NCI-H446 (cell line): ENCODE measurements at places on chromosomes 12 and 14.

- no peak for DNase-seq
Measured at GRCh38 chr12:16021676-16022075, 110.5 kb downstream of the DERA start.

DNA sequence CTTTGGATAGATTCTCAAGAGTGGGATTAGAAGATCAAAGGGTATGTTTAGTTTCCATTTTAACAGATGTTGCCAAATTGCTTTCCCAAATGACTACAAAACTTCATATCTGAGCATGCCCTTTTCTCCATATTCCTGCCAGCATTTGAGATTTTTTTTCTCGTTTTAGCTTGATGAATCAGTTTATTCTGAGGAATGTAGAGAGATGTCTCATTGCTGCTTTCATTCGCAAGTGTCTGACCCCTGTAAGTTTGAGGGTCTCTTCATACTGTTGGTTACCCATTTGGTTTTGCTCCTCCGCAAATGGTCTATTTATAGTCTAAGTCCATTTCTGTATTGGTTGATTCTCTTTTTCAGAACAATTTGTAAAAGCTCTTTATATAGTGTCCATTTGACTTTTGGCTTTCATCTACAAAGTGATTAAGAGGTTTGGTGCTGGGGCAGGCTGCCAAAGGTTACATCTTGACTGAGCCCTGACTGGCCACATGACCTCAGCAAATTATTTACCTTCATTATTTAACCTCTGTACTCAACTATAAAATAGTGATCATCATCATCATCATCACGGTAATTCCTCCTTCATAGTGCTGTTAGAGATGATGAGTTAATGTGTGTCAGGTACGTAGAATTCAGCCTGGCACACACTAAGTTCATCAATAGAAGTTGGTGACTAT is 33.6 kb downstream of the HCAR2 start:
- DNase-seq, result no peak

GRCh38 chr12:110347767-110348166 is 55.7 kb downstream of the ANAPC7 start:
- DNase-seq, result no peak

- no peak for DNase-seq
Measured at GRCh38 chr12:108004319-108004718, 124.8 kb upstream of the WSCD2 start.

DNA sequence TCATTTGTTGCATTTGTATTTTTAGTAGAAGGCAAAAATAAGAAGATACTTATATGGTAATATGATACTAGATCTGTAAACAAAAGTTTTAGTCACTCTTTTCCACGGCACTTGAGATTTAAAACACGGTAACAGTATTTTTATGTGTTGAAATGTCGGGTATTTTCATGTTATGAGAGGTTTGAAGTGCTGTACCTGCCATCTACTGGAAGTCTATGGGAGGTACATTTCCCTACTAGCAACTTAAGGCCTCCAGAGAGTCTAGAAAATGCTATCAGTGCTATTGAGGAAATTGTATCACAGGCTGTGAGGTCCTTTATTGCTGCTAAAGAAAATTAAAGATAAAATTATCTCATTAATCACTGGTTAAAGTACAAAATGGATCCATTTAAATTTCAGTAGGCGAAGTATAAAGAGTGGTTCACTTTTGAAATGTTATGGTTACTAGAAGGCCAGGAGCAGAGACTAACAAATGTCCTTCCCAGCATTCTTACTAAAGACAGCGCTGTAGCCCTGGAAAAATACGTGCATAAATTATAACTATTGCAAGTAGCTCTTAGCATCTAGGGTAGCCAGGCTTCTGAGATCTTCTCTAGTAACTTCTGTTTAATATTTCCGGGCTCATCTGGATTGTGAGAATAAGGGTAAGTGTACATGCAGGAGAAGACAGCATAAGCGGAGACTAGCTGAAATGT is 77.6 kb upstream of the PRKD1 start:
- peak; percentile 77 for DNase-seq

DNA sequence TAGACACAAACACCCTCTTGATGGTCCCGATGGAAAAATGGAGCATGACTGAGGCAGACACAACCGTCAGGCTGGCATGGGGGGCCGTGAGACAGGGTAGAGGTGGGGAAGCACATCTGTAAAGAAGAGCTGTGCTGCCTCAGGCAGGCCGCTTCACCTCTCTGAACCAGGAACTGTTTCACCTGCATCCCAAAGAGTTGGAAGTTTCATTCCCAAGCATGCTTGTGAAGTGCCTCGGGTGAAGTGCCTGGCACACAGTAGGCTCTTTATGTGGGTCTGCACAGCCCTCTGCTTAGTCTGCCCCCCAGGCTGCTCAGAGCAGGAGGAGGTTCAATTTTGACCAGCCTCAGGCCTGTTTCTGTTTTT is 685 bp upstream of the SERPINA1 start:
- DNase-seq, result no peak

GRCh38 chr12:108983227-108983626 is 37.6 kb downstream of the SVOP start:
- no peak for DNase-seq

DNA sequence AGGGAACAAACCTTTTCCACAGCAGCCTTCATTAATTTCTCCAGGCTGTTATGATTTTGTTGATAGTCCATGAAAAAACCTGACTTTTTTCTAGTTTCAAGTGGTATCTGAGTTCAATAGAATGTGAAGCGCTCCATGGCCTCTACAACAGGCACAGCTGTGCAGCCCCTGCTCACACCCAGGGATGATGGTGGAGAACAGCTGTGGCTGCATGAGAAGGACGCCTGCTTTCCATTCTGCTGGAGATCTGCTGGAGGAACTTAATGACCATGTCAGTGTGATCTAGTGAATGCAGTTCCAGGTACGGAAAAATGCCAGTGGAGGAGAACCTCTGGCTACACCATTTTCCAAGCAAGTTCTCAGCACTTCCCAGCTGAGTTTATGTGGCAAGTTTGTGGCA is 80.6 kb downstream of the PIWIL1 start:
- no peak for DNase-seq

DNA sequence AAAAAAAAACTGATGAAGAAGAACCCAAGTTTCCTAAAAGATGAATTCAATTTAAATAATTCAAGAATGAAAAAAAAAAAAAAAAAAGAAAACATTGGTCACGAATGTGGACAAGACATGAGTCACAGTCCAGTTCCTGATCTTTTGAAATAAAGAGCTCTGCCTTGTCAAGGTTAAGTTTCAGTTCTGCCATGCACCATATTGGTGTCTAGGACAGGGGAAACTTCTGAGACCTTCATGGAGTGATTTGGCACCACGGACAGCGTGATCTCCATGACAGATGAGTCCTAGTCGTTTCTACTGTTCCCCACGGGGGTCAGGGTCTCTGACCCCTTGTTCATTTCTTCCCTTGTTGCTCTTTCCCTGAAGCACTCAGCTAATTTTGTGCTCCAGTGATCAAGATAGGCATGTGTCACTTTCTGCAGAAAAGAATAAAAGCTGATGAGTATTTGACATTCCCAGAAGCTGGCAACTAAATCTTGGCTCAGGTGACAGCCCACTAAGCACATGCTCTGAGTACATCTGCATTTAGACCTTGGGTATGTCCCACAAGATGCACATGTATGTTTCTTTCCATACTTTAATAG is 1159.7 kb downstream of the BCL11B start:
- DNase-seq, result no peak

DNA sequence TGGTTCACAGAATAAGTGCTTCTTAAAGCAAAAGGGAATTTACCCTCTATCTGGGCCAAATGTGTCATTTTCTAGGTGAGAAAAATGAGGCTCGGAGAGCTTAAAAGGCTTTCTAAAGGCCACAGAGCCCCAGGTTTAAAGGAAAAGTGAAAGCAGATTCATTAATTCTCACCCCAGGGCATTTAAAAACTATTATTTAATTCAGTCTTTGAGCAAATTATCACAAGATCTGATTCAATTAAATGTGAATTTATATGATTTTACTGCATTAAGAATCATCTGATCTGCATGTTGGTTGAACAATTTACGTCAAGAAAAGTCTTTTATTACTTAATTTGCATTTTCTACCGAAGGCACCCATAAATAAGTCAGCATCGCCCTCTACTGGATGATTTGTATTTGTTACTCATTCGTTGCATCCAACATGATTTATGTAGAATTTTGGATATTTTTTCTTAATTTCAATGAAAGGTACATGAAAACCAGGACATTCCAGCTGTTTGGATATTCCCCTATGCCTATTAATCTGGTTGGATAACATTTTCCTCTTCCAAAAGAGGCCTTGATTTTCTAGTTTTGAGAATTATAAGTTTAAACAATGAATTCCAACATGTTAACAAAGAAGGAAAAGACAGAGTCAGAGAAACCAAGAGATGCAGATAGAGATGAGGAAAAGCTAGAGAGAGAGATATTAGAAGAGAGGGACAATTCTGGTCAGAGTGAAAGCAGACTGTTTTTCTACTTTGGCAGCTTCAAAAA is 19.1 kb upstream of the DHRS7 start:
- peak; percentile 66 for DNase-seq

DNA sequence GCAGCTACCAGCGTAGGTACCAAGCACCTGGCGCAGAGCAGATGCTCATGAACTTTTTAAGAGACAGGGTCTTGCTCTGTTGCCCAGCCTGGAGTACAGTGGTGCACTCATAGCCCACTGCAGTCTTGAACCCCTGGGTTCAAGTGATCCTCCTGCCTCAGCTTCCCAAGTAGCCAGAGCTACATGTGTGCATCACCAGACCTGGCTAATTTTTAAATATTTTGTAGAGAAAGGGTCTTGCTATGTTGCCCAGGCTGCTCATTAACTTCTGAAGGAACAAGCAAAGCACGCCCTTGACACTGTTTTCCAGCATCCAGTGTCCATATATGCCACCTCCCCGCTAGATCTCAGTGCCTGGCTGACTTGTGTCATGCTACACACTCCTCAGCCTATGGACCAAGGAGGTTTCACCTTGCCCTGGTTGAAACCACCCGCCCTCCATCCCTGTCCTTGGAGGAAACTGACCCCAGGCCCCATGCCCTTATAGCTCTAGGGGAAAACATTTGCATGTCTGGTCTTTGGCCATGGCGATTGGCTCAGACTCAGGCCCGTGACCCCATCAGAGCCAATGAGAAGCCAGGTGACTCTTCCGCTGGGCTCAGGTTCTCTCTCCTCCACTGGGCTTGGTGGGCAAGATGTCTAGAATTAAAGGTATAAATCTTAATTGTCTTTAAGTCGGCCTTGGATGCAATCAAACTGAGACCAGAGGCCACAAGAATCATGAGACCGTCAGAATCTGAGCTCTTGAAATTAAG is 26.3 kb downstream of the TESC start:
- no peak for DNase-seq

DNA sequence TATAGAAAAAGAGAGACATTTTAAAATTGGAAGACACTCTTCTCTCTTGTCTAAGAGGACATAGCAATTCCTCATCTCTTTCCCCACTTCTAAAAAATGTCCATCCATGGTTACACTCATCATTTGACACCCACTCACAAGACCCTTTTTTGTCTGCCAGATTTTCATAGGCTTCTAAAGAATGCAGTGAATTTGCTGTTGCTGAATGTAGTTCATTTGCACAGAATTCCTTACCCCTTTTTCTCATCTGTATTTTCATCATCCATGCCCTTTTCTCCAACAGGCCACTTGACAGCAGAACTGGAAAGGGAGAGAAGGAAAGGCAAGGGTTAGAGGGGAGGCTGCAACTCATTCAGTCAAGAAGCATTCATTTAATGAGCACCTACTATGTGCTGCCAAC is 128.0 kb downstream of the NUAK1 start:
- DNase-seq, result no peak

DNA sequence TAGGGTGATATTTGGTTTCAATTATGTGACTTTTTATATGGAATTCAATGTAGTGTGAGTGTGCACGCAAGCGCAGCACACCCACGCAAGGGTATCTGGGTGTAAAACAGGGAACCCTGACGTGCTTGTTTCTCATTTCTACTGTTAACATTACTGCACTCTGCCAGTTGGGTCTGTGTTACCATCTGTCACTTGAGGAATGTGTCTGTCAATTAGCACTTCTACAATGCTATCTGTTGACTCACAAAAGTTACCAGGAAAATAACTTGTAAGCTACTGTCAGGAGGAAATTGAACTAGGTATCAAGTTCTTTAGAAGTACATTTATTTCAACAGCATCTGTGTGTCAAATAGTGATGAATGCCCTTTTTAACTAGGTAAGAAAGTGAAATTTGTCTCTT is 695.5 kb upstream of the LRFN5 start:
- DNase-seq, result no peak

GRCh38 chr12:111166779-111167540 is 201.9 kb downstream of the PHETA1 start:
- peak; percentile 70 for DNase-seq

GRCh38 chr12:69497308-69498026 is 27.3 kb downstream of the FRS2 start:
- DNase-seq, result no peak

GRCh38 chr12:19910681-19911080 is 457.7 kb upstream of the PDE3A start:
- DNase-seq, result no peak

DNA sequence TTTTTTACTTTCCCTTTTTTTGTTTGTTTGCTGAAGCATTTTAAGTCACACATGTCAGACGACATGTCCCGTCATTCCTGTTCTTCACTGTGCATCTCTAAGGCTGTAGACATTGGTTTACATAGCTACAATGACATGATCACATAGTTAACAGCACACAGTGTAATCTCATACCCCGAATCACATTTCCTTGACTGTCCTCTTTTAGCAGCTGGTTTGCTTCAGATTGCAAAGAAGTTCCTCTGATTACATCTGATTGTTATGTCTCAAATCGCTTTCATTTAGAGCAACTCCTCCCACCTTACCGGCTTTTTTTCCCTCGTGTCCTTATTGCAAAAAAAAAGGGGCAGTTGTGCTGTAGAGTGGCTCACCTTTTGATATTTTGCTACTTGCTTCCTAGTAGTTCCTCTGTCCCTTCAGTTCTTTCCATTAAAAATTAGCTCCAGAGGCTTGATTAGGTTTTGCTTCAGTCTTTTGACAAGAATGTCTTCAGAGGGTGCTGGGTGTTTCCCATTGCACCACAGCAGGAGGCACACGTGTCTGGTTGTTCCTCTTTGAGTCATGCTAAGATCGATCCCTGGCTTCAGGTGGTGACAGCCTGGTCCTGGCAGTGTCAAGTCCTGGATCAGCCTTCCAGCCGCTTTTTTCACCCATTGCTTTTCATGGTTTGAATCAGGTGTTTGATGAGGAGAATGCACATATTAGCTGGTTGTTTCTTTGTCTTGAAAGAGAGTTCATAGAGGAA is 35.0 kb downstream of the ZNF664 start:
- no peak for DNase-seq
